ENCODE measurements at places on chromosomes 6 and 20.

DNA sequence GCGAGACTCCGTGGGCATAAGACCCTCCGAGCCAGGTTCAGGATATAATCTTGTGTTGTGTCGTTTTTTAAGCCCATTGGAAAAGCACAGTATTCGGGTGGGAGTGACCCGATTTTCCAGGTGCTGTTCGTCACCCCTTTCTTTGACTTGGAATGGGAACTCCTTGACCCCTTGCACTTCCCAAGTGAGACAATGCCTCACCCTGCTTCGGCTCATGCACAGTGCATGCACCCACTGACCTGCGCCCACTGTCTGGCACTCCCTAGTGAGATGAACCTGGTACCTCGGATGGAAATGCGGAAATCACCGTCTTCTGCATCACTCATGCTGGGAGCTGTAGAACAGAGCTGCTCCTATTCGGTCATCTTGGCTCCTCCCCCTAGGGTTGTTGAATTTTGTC is 307.7 kb upstream of the DEFB115 start:
- no peak for DNase-seq

DNA sequence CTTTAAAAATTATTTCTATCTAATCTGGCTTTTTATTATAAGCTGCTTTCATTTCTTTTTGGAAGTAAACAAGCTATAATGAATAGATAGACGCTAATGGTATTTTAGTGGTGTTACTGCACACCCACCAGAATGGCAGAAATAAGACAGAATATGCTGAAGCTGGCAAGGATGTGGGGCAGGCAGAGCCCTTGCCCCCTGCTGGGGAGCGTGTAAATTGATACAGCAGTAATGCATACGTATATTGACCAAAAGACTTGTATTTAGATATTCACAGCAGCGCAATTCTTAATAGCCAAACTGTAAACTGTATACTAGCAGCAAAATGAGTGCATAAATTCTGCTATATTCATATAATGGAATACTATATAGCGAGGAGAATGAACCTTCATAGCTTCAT is 35.3 kb downstream of the TMEM181 start:
- no peak for DNase-seq

DNA sequence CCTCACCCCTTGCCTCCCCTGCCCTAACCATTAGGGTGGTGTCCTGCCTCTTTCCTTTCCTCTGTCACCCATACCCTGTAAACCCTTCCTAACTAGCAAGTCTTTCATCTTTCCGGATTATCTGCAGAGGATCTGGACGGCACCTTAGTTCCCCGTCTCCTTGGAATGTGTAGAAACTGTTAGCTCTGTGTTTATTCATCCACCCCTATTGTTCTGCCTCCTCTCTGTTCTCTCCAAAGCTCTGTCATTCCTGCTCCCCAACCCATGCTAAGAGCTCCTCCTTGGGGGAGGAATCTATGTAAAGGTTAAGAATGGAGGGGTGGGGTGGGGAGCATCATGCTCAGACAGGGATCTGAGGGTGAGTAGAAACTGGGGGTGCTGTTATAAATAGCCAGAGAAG is 39.4 kb upstream of the KCNK5 start:
- DNase-seq: no peak

DNA sequence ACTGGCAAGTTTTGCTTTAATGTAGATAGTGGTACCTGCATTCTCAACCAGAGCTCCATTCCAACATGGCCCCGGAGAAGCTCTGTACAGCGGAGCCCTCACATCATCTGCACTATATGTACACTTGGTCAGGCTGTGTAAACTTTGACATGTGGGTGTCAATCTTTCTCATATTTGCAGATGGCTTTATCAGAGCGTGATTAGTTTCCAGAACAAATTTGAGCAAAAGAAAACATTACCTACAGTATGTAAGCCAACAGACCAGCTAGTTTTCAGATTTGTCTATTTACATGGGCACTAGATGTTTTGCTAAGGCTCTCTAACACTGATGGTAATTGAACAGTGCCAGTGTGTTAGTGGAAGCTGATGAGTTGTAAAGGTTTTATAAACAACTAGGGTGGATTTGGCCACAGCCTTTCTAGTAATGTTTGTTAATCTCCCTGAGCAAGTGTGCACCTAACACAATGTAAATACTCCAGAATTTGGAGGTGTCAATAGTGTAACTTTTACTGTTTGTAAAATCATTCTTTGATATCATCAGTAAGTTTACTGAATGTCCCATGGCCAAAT is 131.8 kb downstream of the FOXA2 start:
- DNase-seq: no peak

Measured in inflammatory macrophage treated with lipopolysaccharide for 1 hour (primary cell).